Spleen (tissue), 13 donors: ENCODE measurements at places on chromosomes 11 and 22. TPM values are rescaled to one million over a fixed set of nuclear protein-coding genes. Genes with fewer than 3 reads are reported as not detected.
A peak's percentile ranks its signal among the peaks of the same experiment; 100 is the strongest.

Gene SLC22A6
- total RNA-seq: not detected

Gene OR5B21
- not detected for total RNA-seq

Gene SAMM50
- 26.7 TPM for total RNA-seq

Gene OR5AK2
- total RNA-seq: not detected

Gene TENM4
- total RNA-seq: 2.6 TPM

Gene NCF4
- 209 TPM for total RNA-seq

- no peaks in the 10 kb centered on the region for H3K4me1 ChIP-seq
- no peak overlapping the region for H3K27ac ChIP-seq
- H3K4me3 ChIP-seq: no peak overlapping the region
- H3K27me3 ChIP-seq: no peaks in the 10 kb centered on the region
- DNase-seq: no peak
Observed at GRCh38 chr11:122042981-122043380, 73.0 kb downstream of the BLID start.

DNA sequence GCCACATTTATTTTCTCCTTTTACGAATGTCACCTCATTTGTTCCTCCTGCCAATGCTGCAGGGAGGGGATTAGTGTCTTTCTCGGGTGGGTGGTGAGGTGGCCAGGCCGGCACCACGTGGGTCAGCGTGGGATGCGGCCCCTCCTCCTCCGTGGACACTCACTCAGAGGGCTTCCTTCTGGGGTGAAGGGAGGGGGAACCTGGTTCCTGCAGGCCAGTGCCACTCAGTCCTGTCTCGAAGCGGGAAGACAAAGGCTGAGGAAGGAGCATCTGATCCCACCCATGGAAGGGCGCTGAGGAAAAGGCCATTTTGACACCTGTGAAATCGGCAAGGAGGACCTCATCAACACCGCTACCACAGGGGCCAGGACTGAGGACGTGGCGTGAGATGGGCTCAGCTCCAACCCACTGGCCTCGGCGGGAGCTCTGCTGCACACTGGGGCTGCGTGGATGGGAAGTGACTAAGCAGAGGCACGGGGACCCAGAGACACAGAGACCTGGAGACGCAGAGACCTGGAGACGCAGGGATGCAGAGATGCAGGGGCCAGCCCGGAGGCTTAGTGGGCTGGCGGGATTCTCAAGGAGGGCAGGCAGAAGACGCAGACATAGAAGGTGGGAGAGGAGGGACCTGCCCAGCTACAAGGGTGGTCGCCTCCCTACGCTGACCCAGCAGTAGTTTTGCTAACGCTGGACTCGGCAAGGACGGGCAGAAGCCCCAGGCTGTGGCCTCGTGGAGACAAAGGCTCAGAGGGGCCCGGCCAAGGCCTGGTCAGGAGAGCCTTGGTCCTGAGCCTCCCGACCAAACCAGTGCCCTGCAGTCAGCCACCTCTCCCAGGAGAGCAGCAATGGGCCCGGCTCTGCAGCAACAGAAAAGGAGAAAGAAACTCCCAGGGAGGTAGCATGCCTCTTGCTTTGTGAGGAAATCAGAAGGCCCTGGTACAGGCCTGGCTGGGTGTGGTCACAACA, 1071.2 kb downstream of the BRD1 start:
- no peaks in the 10 kb centered on the region for H3K27me3 ChIP-seq
- no peak overlapping the region for H3K4me3 ChIP-seq
- H3K4me1 ChIP-seq: no peaks in the 10 kb centered on the region
- no peaks in the 10 kb centered on the region for H3K36me3 ChIP-seq
- no peak overlapping the region for H3K27ac ChIP-seq

GRCh38 chr22:46936378-46936903, 174.0 kb downstream of the TBC1D22A start:
- peaks cover 3% of the 10 kb centered on the region for H3K4me1 ChIP-seq
- H3K4me3 ChIP-seq: no peak overlapping the region
- no peaks in the 10 kb centered on the region for H3K36me3 ChIP-seq
- H3K27me3 ChIP-seq: no peaks in the 10 kb centered on the region
- peak overlapping the region; percentile 65 for H3K27ac ChIP-seq

- H3K27me3 ChIP-seq: no peaks in the 10 kb centered on the region
- H3K4me1 ChIP-seq: no peaks in the 10 kb centered on the region
- DNase-seq: peak; percentile 66
- H3K36me3 ChIP-seq: peaks cover 32% of the 10 kb centered on the region
Observed at GRCh38 chr22:17586831-17587440, 23.6 kb downstream of the SLC25A18 start.

DNA sequence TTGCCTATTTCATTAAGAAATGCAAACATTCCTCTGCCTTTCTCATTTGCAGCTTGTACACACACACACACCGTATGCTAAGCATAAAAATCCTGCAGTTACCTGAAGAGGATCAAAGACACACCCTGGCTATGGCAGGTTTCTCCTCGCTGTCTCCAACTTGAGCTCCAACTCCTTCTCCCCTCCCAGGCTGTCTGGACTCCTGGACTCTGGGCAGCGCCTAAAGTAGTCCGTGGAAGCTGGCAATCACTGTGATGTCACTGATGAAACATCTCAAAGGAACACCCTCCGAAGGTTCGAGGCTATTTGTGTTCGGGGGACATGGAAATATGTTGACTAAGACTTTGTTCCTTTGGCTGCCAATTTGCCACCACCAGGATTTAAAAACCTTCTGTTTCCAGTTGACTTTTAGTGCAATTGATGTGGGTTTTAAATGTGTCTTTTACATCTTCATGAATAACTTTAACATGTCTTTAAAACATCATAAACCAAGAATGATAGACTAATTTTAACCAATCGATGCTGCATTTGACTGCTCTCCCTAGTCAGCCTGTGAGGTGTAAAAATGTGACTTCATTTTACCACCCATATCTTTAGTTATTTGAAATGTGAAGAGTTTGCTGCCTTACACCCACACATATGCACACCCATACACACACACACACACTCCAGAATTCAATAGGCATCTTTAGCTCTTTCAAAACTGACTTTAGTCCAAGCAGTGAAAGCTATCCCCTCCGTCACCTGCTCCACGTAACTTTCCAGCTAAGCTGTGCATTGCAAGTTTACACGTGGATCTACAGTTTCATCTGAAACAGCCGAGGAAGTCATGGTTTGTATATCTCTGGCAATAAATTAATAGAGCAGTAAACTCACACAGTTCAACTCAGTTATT, at the start of gene SLN:
Gene SLN (minus strand): TSS at position 196 of the 895 bp plus-strand sequence.
- no peak within 1 kb of the TSS for H3K4me3 ChIP-seq
- H3K27ac ChIP-seq: no peak within 1 kb of the TSS
- no peaks in the 10 kb centered on the region for H3K27me3 ChIP-seq
- no peaks in the 10 kb centered on the region for H3K4me1 ChIP-seq
- no peaks in the 10 kb centered on the region for H3K36me3 ChIP-seq

- no peak overlapping the region for H3K4me3 ChIP-seq
- no peaks in the 10 kb centered on the region for H3K4me1 ChIP-seq
- no peaks in the 10 kb centered on the region for H3K27me3 ChIP-seq
- H3K27ac ChIP-seq: no peak overlapping the region
Observed at GRCh38 chr22:27642104-27642800, 159.3 kb downstream of the MN1 start.

GRCh38 chr11:117925198-117925925, 3.8 kb downstream of the TMPRSS13 start:
- no peak overlapping the region for H3K27ac ChIP-seq
- DNase-seq: peak; percentile 64
- H3K36me3 ChIP-seq: no peaks in the 10 kb centered on the region
- H3K4me1 ChIP-seq: peaks cover 9% of the 10 kb centered on the region

- no peak overlapping the region for H3K4me3 ChIP-seq
- no peaks in the 10 kb centered on the region for H3K27me3 ChIP-seq
- peak; percentile 79 for DNase-seq
- no peaks in the 10 kb centered on the region for H3K36me3 ChIP-seq
- peaks cover 35% of the 10 kb centered on the region for H3K4me1 ChIP-seq
Observed at GRCh38 chr22:39466228-39467006, 9.6 kb downstream of the MGAT3 start.

DNA sequence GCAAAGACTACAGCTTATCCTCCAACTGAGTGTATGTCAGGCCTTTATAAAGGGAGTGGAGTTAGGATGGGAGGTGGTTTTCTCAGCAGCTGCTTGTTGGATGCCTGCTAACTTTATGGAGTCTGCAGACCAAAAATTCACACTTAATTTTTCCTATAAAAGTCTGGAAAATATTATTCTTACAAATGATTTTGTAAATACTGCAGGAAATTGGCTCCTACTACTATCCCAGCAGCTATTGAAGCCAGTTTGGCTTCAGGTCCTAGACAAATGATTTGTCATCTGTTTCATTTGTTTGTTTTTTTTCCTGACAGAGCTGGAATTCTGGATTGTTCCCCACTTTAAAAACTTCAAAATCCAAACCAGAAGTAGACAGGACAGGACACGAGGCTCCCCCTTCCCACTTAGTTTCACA, 292.5 kb downstream of the TMEM135 start:
- no peak for DNase-seq
- no peaks in the 10 kb centered on the region for H3K27me3 ChIP-seq
- no peaks in the 10 kb centered on the region for H3K36me3 ChIP-seq
- no peak overlapping the region for H3K27ac ChIP-seq

GRCh38 chr22:17862646-17863181, 88.4 kb upstream of the BID start:
- no peak for DNase-seq
- H3K36me3 ChIP-seq: peaks cover 100% of the 10 kb centered on the region
- H3K27me3 ChIP-seq: no peaks in the 10 kb centered on the region
- peaks cover 2% of the 10 kb centered on the region for H3K4me1 ChIP-seq
- H3K27ac ChIP-seq: no peak overlapping the region
- no peak overlapping the region for H3K4me3 ChIP-seq

DNA sequence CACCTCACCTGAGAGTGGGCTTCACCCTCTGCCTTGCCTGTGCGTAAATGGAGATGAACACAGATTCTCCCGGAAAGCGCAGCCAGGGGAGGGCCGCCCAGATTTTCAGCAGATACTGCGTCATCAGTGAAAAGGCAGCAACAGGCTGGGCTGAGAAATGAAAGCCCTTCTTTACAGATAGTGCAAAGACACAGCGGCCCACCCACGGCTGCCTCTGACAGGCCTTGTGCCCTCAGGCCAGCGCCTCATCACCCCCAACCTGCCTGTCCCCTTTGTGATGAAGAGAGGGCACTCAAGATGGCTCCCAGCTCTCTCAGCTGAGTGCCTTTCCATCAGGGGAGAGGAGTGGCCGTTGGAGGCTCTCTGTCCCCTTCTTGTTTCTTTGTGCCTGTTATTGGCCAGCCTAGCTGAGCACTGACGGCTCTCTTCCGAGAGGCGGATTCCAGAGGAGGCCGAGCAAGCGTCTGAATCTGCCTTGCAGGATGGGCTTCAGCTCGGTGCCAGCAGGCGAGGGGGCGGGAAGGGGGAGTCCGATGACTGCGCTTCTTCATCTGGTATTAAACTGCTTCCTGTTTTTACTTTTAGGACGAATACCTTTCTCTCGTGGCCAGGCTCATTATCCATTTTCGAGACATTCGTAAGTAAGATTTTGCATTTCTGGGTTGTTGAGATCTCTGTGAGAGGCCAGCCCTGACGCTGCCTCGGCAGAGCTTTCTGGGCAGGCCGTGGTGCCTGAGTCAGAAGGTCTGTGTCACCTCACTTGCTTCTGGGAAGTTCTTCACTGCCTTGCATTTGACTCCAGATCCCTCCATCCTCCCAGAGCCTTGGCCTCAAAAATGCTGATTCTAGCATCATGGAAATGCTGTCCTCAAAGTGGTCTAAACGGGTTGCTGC, 43.7 kb downstream of the MED15 start:
- H3K27ac ChIP-seq: peak overlapping the region; percentile 84
- peaks cover 54% of the 10 kb centered on the region for H3K36me3 ChIP-seq
- no peaks in the 10 kb centered on the region for H3K27me3 ChIP-seq
- H3K4me3 ChIP-seq: peak overlapping the region; percentile 3
- peak; percentile 82 for DNase-seq

DNA sequence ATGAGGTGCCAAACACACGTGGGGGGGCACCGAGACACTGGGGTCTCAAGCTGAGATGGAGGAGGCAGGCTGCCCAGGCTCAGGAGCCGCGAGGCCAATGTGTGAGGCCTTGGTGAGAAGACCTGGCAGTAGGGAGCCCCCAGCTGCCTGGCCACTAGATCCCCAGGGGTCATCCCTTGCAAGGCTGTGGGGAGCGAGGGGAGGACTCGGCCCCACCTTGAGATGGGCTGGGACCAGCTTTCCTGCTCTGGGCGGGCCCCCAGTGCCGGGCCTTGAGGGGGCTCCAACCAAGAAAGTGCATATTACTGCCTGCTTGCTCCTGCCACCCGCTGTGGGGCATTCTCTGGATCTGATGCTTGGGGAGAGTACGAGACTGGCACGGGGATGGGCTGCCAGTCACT, 107.0 kb downstream of the CTTN start:
- no peaks in the 10 kb centered on the region for H3K36me3 ChIP-seq
- H3K27me3 ChIP-seq: no peaks in the 10 kb centered on the region
- H3K27ac ChIP-seq: no peak overlapping the region
- H3K4me3 ChIP-seq: no peak overlapping the region

- peak overlapping the region; percentile 46 for H3K4me3 ChIP-seq
- DNase-seq: peak; percentile 95
- H3K27ac ChIP-seq: no peak overlapping the region
- peaks cover 2% of the 10 kb centered on the region for H3K27me3 ChIP-seq
Observed at GRCh38 chr11:554428-555226, 5.9 kb downstream of the LMNTD2 start.

GRCh38 chr22:48507171-48507570, 1320.5 kb downstream of the BRD1 start:
- H3K4me1 ChIP-seq: no peaks in the 10 kb centered on the region
- H3K27ac ChIP-seq: no peak overlapping the region
- H3K27me3 ChIP-seq: peaks cover 29% of the 10 kb centered on the region
- no peak overlapping the region for H3K4me3 ChIP-seq
- no peak for DNase-seq
- no peaks in the 10 kb centered on the region for H3K36me3 ChIP-seq

- H3K4me3 ChIP-seq: no peak overlapping the region
- H3K27me3 ChIP-seq: peaks cover 3% of the 10 kb centered on the region
- H3K27ac ChIP-seq: no peak overlapping the region
- no peak for DNase-seq
- H3K4me1 ChIP-seq: no peaks in the 10 kb centered on the region
Observed at GRCh38 chr11:129453293-129453721, 77.7 kb downstream of the BARX2 start.

DNA sequence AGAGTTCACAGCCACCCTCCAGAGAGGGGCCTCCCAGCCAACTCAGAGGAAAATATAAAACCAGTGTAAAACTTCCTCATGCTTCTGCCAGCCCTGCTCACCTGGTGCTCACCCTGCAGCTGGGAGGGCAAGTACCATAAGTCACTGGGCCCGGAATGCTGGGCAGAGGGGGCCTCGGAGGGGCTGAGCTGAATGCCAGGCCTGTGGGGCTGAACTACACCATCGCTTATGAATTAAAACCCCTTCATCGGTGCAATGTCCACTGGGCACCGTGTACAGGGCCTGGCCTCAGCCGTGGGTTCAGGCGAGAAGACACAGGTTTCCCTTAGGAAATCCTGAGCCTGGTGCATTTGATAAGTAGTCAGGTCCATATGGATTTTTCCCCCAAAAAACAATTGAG, 828.6 kb downstream of the TBC1D22A start:
- no peak overlapping the region for H3K27ac ChIP-seq
- no peak overlapping the region for H3K4me3 ChIP-seq
- H3K27me3 ChIP-seq: no peaks in the 10 kb centered on the region
- DNase-seq: no peak
- H3K4me1 ChIP-seq: no peaks in the 10 kb centered on the region

- no peaks in the 10 kb centered on the region for H3K4me1 ChIP-seq
- no peak overlapping the region for H3K4me3 ChIP-seq
- no peaks in the 10 kb centered on the region for H3K36me3 ChIP-seq
Observed at GRCh38 chr11:35655856-35656255, 6.7 kb upstream of the TRIM44 start.

GRCh38 chr22:25002241-25002985, 49.9 kb downstream of the KIAA1671 start:
- no peak overlapping the region for H3K27ac ChIP-seq
- H3K4me1 ChIP-seq: peaks cover 3% of the 10 kb centered on the region
- H3K4me3 ChIP-seq: no peak overlapping the region
- no peak for DNase-seq
- H3K27me3 ChIP-seq: no peaks in the 10 kb centered on the region

GRCh38 chr22:37210041-37210803, 2.1 kb downstream of the SSTR3 start:
- DNase-seq: peak; percentile 70
- H3K27ac ChIP-seq: no peak overlapping the region
